ENCODE measurements at places on chromosomes 2 and 18.

GRCh38 chr2:182933629-182934028 lies 67.2 kb upstream of the FRZB start:
- no peak for DNase-seq

DNA sequence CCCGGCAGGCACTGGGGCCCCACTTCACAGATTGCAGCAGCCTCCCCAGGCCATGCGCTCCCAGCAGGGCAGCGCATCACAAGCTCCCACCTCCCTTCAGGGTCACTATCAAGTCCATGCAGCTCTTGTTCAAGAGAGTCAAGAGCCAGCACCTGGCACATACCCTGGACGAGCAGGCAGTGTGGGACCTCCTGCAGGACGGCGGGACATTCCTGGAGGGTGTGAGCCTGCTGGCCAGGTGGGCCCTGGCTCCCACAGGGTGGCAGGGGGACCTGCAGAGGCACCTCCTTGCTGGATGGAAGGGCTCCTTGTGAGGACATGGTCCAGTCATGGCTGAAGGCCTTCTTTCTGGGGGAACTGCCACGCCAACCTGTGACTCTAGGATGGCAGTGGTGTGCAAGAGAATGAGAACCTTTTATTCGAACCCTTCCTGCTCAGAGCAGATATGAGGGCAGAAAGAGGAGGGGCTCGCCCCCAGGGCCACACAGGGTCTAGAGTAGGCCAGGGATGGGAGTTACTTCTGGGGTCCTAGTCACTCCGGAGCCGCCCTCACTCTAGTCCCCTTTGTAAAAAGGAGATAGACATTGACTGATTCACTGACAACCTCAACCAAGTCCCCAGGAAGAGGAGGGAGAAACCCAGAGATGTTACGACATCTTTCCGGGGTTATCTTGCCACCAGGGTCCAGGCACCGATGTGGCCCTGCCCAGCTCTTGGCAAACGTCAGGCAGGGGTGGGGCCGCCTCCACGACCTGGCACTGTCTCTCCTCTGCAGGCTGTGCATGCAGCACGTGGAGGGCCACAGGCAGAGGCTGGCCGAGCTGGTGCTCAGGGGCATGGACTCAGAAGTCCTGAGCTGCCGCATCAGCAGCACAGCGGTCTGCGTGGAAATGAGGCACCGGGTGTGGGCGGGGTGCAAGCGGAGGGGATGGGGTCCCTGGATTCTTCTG lies 31.3 kb downstream of the HJURP start:
- no peak for DNase-seq

GRCh38 chr18:79093986-79094385 lies 24.8 kb downstream of the ATP9B start:
- DNase-seq = no peak

- DNase-seq = no peak
Measured at GRCh38 chr2:53750041-53750768, 17.4 kb upstream of the CHAC2 start.

GRCh38 chr2:226985583-226985946 lies 149.7 kb downstream of the RHBDD1 start:
- no peak for DNase-seq

DNA sequence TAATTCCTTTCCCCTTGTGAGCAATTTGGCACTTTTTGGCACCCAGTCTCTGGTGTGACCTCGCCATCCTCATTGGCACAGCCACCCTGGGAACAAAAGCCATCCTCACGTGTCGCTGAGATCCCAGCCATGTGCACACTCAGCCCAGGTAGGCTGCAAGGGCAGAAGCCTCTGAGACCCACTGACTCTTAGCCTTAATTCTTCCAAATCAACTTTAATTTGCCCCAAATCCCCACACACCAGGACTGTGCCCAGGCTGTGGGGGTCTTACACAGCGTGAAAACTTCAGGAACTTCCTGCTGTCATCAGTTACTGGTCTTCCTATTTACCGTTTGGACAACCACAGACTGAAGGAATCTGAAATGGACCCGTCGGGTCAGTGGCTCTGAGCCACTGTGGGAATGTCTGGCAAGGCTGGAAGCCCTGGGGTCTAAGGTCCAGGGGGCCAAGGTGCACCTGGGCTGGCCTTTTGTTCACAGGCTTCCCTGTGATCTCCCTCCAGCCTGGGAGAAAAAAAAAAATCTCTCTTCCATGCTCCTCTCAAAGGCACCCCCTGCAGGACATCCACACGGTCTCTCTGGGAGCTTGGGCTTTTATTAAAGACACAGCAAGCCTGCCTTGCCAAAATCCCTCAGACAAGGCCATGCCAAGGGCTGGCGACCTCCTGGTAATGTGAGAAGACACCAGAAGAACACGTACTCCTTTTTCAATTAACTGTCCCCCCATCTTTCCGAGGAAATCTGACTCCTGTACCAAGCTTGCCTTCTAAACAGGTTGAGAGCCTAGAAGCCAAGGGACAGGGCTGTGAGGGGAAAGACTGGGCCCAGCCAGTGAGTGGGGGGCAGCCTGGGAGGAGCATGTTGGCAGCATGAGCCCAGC lies 42.1 kb upstream of the LAPTM4A start:
- no peak for DNase-seq

DNA sequence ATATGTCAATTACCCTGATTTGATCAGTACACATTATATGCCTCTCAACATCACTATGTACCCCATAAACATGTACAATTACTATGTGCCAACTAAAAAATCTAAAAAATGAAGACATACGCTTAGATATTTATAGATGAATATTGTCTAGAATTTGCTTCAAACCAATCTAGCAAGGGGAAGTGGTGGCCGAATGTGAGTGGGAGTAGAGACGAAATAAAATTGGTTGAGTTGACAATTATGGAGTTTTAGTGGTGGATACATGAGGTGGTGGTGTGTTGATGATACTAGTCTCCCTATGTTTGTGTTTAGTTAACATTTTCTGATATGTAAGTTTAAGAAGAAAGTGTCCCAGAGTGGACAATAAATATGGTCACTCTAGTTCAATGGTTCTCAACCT lies 49.0 kb downstream of the SDC1 start:
- no peak for DNase-seq

DNA sequence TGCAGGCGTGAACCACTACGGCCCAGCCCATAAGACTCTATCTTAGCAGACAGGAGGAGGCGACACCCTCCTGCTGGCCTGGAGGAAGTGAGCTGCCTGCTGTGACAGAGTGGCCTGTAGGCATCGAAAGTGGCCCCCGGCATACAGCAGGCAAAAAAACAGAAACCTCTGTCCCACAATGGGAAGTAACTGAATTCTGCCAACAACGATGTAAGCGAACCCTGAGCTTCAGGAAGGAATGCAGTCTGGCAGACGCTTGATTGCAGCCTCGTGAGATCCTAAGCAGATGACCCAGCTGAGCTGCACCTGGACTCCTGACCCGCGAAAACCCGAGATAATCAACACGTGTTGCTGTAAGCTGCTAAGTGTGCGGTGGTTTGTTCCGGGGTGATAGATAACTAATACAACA lies 13.6 kb downstream of the MRO start:
- DNase-seq = no peak

DNA sequence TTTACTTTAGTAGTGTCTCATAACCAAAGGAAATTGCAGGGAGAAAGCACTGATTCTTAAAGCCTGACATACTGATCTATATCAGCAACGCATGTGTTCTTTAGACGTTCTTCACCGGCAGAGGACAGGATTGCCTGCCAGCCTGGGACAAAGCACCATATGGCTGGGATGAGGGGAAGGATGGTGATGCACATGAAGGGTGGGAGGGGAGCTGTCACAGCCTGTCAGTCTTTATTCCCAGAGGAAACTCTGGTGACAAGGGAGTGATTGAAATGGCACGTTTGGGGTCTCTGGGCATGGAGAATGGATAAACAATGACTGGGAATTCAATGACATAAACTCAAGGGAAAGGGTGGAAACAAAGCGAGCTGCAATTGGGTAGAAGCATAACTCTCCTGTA lies 808.1 kb downstream of the DCC start:
- no peak for DNase-seq

DNA sequence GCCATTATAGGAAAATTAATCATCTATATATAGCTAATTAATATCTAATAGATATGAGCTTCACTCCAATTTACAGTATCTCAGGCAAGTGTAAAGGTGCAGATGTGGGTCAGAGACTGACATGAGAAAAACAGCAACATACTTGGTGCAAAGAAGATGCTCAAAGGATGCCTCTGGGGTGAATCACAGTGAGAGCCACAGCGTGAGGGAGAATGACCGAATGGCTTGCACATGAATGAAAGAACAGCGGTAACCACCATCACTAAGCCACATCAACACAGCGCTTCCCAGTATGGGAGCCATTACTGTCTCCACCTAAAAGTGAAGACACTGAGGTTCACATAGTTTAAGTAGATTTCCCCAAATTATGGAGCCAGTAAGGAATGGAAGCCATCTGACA lies 423.4 kb upstream of the ID2 start:
- no peak for DNase-seq

DNA sequence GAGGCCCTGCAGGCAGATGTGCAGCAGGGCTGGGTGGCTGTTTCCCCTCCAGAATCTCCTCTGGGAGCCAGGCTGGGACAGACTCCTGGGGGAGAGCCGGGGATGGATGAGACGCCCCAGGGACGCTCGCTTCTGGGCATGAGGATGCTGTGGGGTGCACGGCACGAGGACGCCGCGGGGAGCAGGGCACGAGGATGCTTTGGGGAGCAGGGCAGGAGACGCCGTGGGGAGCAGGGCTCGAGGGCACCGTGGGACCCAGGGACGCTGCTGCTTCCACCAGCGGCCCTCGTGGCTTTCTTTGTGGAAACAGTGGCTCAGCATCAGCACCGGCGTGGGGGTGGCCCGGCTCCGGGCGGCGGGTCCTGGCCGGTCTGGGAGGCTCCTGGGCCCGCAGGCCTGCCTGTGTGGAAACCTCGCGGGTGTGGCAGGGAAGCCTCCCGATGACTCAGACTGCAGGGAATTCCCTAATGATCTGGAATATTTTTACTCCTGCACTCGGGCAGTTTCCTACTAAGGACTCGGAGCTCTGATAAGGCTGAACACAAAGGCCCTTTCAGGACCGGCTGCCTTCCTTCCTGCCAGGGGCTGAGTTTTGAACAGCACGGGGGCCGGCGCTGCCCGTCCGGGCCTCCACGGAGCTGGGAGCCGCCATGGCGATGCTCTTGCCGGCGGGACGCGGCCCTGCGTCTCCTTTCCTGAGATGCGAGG lies 62.6 kb downstream of the NFATC1 start:
- no peak for DNase-seq

DNA sequence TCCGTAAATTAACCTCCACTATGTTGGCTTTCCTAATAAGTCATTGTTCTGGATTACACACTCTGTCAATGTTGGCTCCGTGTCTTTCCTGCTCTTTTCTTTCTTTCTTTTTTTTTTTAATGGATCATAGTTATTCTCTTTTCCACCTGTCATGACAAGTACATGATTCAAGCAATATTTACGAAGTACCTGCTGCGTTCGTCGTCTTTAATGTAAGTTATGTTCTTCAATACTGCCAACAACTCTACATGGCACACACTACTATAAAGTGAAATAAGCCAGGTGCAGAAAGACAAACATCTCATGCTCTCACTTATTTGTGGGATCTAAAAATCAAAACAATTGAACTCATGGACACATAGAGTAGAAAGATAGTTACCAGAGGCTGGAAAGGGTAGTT lies 239.1 kb downstream of the SCG2 start:
- DNase-seq = no peak

GRCh38 chr18:49839012-49839411 lies 25.7 kb upstream of the ACAA2 start:
- no peak for DNase-seq

DNA sequence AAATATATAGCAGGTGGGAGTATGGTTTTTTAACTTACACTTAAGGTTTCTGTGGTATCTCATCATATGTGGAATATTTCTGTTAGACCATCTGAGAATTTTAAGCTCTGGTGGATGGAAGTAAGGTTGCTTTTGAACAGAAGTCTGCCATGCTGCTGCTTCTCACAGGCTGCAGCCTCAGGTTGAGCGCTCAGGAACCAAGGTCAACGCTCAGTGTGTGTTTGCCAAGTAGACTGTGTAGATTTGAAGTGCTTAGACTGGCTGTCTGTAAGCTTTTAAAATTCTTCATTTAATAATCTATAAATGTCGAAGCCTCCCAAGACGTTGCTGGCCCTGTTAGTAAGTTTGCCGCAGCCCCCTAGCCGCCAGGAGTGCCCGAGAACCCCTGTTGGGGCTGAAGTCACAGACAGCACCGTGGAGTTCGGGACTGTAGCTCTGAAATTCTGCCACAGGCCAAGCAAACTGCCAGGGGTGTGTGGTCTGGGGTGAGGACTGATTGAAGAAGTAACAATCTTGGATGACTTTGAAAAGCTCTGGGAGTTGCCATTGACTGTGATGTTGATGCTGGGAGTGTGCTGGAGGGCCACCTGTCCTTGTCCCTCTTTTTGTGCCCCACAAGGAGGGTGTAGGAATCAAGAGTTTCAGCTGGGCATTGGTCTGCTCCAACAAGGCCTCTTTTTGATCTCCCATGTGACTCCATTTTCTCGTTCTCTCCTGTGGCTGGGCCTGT lies 26.9 kb downstream of the INPP4A start:
- no peak for DNase-seq

GRCh38 chr2:98253461-98254070 lies 92.7 kb upstream of the CNGA3 start:
- no peak for DNase-seq

- peak; percentile 84 for DNase-seq
Measured at GRCh38 chr2:10302479-10303180, at the start of gene HPCAL1. HPCAL1 (plus strand) TSS chr2:10302904; CDS start chr2:10419758, 116,854 bp downstream.

DNA sequence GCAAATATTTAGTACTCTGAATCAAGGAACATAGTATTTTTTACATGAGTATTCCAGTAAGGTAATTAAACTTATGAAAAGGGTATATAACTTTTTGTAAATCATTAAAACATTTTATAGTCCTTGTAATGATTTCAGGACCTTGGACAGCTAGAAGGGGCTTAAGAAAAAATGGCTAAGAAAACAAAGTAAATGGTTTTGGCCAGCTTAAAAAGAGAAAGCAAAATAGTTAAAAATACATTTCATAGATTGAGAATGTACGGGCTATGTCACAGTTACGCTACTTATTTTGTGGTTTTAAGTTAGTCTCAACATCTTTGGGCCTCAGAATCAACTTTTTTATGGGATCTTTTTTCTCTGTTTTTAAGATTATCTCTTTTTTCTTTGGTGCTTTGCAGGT lies 26.7 kb downstream of the POLI start:
- no peak for DNase-seq

DNA sequence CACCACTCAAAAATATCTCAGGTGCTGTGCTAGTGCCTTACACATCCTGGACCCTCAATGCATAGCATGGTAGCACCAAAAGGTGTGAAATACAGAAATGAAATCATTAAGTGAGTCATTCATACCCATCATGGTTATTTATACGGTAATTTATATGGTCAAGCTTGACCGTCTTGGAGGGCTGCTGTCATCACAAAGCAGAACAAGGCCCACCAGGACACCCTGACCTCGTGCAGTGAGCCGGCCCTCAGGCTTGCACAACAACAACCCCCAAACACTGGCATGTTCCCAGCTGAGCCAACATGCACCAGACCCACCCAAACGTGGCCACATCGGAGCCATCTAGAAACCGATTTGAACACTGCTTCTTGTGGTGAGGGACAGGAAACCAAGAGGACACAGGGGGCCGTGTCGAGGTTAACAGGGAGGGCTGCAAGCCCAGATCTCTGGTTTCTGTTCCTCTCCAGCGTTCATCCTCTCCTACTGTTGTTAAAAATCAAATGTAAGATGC lies 378.5 kb upstream of the ID2 start:
- DNase-seq = peak; percentile 95

Measured in DND-41 (cell line).